Fibroblast of villous mesenchyme (primary cell): ENCODE measurements at places on chromosomes 4 and X. TPM values are rescaled to one million over a fixed set of nuclear protein-coding genes. Genes with fewer than 3 reads are reported as not detected.

- DNase-seq, result no peak
These were observed 167.5 kb upstream of the PCDH10 start for GRCh38 chr4:132981611-132982010.

DNA sequence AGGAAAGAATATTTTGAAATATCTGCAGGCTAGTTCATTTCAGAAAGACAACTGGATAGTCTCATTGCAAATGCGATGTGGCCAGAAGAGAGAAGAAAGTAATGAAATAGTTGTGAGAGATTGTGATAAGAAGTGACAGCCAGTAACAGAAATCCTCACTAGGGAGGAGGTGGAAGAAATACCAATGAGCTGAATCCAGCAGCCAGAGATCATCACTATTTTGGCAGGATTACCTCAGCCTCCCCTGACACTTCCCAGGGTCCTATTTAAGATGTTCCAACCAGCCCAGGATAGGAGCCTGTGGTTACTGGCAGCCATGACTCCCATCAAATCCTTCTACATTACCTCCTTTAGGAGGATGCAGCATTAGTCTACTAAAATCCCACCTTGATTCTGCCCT lies 76.7 kb upstream of the ARHGAP24 start:
- DNase-seq, result peak; percentile 61

DNA sequence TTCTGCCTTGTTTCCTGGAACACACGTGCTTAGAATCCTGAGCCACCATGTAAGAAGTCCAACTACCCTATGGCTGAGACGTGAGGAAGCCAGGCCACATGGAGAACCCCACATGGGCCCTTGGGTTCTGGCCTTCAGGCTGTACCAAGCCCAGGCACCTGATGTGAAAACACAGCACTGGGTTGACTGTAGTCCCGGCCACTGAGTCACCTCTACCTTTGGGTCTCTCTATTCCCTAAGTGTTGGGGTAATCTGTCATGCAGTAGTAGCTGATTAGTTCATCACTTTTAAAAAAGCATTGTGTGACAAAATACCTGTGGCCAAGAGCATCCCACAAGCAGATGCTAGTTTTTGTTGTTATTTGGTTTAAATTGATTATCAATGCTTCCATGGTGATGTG lies 24.3 kb downstream of the CFAP97 start:
- DNase-seq, result no peak

DNA sequence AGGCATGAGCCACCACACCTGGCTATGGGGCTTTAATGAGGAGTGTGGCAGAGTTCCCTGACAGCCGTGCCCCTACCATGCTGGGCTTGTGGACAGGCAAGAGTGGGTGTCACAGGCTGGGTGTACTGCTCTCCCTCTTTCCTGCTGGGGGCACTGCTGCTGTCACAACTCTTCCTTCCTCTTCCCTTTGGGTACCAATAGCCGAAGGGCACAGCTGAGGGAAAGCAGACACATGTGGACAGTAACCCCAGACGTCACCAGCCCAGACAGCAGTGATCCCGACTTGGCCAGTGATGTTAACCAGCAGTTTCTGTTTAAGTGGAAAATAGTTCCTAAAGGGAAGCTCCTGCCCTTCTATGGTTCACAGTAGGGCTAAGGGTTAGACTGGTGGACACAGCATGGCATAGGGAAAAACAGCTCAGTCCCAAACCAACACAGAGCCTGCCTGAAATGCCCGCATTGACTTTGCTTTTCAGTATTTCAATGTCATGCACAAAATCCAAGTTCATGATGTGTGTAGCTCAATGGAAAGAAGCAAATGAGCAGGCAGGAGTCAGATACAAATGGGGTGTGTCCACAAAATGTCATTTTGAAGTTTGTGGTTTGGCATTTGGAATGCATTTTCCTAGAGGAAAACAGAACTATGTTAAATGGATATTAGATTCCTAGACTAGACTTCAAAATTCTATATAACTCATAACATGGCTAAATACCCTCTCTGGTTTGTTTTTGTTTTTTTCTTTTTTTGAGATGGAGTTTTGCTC lies 24.9 kb upstream of the DDX3X start:
- DNase-seq, result peak; percentile 39

DNA sequence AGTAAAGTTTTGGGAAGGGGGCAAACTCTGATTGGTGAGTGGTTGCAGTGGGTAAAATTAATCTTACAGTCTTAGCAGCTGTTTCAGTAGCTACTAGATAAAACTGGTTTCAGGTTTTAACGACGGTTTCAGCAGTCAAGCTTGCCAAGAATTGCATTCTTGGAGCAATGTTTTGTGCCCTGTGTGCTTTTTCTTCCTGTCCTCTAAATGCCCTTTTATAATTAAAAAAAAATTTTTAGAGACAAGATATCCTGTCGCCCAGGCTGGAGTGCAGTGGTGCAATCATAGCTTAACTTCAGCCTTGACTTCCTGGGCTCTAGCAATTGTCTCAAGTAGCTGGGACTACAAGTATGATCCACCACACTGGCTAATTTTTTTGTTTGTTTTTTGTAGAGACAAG lies 6.3 kb upstream of the PPEF2 start:
- DNase-seq, result peak; percentile 38

GRCh38 chr4:15894921-15895916 lies 43.3 kb downstream of the FGFBP1 start:
- DNase-seq, result peak; percentile 4

- peak; percentile 28 for DNase-seq
These were observed 680.4 kb downstream of the DMD start for GRCh38 chrX:32530802-32531403.

- DNase-seq, result no peak
These were observed 69.2 kb downstream of the BLTP1 start for GRCh38 chr4:122221322-122221721.

GRCh38 chr4:143424276-143424675 lies 87.6 kb downstream of the GAB1 start:
- DNase-seq, result peak; percentile 83

DNA sequence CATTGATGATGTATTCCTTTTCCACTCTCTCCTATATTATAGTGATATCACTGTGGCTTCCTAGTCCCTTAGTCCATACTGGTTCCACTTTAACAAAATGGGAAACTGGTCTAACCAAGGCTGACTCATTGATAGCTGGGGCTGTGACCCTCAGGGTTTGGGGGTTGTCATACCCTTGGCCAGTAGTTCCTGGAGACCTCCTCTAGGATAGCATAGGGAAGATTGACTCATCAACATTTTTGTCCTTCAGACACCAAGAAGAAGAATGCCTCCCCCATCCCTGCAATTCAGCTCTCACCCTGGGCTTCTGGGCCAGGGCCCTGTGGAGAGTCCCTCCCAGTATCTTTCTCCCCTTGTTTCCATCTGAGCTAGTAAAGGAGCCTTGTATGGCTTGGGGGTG lies 68.8 kb upstream of the PRPS1 start:
- DNase-seq, result no peak

DNA sequence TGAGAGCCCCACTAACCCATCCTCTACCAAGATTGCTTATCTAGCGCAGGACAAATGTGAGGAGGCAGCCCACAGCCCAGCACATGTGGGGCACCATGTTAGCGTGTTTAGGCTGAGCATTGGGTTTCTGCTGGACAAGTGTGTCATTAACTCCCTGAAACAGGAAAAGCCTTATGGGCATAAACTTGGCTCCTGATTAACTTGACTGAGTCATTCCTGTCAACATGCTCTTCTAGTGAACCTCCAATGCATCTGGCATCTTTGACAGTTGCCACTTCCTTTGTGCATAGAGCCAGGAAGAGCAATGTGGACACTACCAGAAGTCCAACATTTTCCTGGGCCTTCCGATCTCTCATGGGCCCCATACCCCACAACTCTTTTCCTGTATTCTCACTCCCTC lies 2.5 kb downstream of the SPIN2A start:
- no peak for DNase-seq

DNA sequence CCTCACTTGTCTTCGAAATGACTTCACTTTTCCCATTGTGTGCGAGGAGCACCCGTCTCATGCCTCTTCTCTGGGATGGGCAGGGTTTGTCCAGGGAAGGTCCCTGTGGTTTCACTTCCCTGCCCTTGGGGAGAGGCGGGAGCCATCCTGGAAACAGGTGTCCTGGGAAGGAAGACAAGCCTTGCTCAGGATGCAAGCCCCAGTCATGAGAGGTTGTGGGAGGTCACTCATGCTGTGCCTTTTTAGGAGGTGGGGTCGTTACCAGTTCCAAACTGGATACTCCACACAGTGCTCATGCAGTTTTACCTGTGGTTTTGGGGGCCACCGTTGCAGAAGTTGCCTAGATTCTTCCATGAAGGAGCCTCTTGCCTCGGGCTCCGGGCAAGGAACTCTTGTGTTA lies 3.8 kb downstream of the RGS12 start:
- DNase-seq, result no peak

GRCh38 chr4:40492691-40493090 lies 137.0 kb downstream of the RBM47 start:
- DNase-seq, result no peak

DNA sequence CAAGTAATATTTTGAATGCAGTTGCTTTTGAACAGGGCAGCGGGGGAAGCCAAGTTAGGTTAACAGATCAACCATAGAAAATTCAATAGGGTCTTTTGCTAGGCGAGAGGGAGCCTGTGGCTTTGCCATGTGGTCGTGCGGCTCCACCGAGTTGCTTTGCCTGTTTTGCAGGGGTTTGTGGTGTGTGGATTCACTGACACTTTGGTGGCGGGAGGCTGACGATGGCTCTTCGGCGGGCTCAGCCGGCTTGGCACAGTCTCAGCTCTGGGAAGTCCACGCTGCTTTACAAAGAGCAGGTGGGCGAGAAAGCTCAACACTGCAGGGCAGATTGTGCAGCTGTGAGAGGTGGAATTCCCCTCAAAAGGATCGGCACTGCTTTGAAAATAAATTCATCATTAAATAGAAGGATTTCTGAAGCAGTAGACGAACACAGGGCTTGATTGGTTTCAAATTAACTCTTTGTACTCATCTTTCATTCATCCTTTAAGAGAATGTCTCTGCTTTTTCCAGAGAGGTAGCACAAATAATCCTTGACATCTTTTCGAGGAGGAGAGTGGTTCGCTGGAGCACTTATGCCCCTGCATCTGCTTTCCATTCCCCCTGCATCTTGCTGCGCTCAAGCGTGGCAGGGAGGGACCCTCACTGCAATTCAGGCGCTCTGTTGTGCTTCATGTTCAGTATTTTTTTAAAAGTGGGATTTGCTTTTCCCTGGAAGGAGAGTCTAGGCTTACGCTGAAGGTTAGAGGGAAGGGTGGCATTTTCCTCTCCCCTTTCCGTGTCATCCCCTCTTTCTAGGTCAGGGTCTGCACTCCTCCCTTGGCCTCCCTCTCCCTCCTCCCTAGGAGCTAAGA lies 201.8 kb upstream of the LEF1 start:
- DNase-seq, result no peak

- DNase-seq, result peak; percentile 74
These were observed 157.3 kb upstream of the LDB2 start for GRCh38 chr4:17055788-17056187.

- peak; percentile 34 for DNase-seq
These were observed 593 bp downstream of the NPY1R start for GRCh38 chr4:163331629-163332376.

DNA sequence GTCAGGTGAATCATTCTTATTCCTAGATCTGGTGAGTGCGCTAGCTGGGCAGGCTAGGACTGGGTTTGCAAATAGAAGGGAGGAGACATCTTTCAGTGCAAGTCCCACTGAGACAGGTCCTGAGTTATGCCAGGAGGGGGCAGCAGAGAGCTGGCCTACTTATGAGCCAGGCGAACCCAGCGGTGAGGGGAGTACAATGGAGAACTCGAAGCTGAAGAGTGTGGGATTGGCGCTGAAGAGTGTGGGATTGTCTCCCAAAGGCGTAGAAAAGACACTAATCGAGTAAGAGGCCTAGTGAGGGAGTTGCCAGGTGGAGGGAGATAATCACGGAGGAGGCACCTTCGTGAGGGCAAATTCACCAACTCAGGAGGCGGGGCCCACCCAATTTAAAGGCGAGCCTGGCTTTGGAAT lies 91.7 kb upstream of the CXorf66 start:
- DNase-seq, result peak; percentile 55

Gene FATE1
- not detected in 2 replicates for total RNA-seq

Gene EIF2S3
- 256 and 355 TPM in 2 replicates for total RNA-seq

Gene PAK3
- 0.97 and 2.2 TPM in 2 replicates for total RNA-seq
